COR-L47 (cell line): ENCODE measurements at places on chromosomes 12 and 14.

GRCh38 chr14:29687866-29688265, 239.8 kb downstream of the PRKD1 start:
- DNase-seq: no peak

- no peak for DNase-seq
Measured at GRCh38 chr12:2963760-2964292, 4.6 kb downstream of the TEAD4 start.

- DNase-seq: no peak
Measured at GRCh38 chr12:69575346-69575745, 9.9 kb upstream of the CCT2 start.

DNA sequence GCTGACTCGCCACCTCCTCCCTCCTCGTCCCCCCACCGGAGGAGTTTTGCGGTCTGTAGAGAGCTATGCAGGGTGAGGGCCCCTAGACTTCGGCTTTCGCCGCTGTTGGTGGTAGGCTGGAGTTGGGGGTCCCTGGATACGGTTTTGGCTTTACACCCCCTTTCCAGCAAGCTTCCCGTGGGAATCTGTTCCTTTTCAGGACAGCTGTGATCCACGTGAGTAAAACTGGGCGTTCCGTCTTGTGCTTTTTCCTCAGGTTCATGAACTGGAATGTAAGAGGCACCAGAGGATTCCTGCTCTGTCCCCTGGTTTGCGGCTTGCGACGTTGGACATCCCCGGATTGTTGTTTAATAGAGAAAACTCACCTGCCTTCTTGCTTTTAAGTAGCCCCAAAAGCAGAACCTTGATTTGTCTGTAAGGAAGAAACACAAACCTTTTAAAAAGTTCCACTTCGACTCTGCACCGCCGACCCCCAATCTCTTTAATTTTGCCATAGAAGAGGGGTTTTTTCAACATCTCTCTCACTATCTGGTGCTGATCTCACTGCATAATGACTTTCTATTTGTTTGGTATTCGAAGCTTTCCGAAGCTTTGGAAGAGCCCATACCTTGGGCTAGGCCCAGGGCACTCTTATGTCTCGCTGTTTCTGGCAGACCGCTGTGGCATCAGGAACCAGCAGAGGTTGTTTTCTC, 490 bp downstream of the PRORP start:
- DNase-seq: no peak

GRCh38 chr14:96764012-96764411, 33.2 kb upstream of the VRK1 start:
- no peak for DNase-seq

GRCh38 chr12:95497031-95497430, 23.1 kb downstream of the METAP2 start:
- DNase-seq: no peak

DNA sequence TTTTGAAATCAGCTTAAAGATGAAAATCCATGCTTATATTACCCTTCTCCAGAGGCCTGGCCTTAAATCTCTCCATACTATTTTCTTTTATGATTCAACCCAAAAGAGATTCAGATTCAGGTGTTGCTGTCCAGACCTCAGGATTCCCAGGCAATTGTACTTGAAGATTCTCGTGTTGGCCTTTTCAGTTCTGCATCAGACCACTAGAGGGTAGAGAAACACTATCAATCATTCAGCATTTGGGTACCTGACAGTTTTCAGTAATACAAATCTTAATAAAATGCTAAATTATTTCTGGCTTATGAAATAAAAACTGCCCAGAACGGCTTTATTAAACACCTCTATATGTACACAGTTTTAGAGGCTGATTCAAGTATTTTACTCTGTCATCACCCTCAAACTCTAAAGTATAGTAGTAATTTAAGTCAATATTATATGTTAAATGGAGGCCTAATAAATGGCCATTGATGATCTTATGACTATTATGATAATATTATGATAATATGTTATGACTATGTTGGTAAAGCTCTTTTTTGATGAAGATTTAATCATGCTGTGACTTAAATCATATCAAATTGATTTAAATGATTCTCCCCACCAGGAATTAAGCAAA, 301.1 kb downstream of the DUSP6 start:
- peak; percentile 47 for DNase-seq
